ENCODE measurements at places on chromosomes 3 and 15.

DNA sequence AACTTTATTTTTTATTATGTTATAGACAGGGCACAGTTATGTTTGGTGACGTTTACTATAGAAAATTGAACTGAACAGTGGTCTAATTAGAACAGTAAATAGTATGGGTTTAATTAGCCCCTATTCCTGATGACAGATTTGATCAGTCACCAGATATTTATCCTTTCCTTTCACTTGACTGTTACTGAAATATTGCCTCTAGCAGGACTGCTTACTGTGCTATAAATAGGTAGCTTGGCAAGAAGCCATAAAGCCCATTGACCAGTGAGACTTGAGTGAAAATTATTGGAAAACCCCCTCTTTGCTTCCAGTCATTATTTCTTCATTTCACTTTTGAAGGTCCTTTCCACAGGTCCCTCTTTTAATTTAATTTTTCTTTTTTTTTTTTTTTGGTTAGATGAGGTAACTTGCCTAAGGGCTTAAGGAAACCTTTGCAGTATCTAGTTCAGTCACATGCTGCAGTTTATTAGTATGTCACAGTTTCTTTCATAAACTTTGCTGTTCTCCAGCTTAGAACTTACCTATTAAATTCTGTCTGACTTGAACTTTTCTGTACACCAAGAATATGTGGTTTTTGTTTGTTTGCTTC is 115.6 kb downstream of the ADAMTSL3 start:
- DNase-seq = no peak

DNA sequence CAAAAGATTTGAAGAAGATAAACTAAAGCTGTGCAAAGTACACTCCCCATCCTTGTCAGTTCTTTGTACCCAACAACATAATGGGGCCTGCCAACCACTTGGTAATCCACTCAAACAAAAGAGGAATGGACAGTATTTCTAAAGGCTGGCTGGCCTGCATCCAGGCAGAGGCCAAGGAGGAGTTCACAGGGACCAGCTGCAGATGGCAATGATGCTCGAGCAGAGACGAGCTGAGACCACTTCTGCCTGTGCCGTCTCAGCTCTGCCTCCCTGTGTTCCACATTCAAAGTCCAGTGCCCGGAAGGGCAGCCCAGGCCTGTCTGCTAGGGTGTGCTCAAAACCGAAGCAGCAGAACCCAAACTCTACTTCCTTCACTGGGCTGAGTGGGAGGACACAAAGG is 14.3 kb downstream of the CXCR6 start:
- DNase-seq = no peak

- no peak for DNase-seq
Measured at GRCh38 chr3:142053244-142053643, 96.1 kb downstream of the TFDP2 start.

DNA sequence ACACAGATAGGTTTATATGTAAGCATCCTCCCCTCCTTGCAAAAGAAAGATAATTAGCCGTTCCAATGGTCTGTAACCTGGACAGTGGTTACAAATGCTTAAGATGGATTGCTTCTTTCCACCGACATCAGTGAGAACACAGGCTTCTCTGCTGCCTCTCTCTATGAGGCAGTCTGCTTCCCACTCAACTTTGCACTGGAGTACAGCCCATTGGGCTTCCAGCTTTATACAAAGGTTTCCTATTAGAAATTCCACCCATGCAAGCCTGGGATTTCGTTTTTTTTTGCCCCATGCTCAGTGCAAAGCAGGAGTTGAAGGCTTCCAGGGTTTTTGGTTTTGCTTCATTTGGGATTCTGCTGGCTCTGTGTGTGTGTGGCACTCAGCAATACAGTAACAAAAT is 47.3 kb upstream of the C3orf22 start:
- DNase-seq = no peak

DNA sequence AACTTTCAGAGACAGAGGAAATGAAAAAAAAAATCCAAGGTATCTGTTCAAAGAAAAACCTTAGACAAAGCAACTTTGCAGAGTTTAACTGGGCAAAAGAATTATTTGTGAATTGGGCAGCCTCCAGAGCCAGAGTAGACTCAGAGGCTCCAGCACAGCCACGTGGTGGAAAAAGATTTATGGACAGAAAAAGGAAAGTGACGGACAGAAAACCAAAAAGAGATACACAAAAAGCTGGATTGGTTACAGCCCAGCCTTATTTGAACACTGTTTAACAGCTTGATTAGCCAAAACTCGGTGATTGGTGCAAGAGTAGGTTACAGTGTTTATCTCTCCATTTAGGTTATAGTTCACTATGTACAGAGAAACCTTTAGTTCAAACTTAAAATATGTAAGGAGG is 23.7 kb upstream of the GPD1L start:
- DNase-seq = no peak

DNA sequence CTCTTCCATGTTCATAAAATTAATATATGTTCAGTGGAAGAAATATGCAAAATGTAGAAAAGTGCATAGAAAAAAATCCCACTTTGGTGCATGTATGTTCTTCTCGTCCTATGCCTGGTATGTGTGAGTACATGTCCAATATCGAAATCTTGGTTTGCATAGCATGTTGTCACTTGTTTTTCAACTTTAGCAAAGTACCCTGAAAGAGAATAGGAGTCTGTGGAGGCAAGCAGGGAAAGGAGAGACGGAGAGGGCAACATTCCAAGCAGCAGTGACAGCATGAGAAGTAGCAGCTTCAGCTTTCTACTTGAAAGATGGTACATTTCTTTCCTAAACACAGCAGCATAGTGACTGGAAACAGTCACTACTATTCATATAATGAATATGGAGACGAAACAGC is 56.8 kb upstream of the CACNA2D3 start:
- DNase-seq = no peak

DNA sequence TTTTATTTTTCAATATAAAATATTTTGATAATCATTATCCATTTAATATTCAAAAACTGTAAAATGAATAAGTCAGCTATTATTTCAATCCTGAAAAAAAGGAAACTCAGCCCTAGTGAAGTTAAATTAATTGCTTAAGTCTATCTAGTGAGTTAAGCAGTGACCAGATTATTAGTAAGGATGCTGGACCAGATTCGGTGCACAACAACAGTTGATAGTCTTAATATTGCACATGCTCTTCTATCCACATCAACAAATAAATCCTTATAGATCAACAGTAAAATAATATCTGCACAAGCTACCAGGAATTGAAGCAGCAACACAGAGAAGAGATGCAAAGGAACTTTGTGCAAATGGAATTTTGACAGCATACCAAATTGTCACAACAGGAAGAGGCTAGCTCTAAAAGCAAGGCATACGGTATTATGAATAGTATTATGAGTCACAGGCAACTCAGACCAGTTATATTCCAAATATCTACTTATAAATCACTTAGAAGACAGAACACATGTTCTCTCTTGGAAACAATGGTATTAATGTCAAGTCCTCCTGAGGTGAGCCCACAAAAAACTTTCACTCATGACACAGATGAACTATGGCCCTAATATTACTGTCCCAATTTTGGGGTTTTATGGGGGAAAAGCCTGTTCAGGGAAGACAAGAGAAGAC is 24.9 kb downstream of the VPS13C start:
- no peak for DNase-seq

DNA sequence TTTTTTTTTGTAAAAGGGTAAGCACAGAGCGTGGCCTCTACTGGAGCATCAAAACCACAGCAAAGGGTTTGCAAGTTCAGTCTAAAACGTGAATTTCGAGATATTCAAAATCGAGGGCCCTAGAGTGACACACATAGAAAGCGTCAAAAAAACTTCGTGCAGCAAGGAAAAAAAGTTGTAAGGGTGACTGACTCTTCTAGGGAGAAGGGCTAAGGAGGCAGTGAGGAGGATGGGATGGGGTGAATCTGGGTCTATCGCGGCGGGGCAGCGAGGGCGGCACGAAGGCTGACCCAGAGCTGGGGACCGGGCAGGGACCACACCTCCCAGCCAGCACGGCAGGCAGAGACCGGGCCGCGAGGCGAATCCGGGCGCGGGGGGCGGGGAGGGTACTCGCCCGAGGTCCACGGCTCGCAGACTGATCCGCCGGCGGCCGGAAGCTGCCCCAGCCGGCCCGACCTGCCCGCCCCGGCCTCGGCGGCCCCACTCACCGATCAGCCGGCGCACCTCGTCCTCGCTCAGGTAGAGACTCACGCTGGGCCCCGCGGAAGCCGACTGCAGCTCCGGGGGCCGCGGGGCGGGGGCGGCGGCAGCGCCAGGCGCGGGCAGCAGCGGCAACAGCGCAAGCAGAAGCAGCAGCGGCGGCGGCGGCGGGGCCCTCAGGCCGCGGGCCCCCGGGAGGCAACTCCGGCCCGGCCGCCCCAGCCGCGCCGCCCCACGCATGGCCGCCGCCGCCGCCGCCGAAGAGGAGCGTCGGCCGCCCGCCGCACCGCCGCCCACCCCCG is 533 bp downstream of the RYK start:
- DNase-seq = no peak

DNA sequence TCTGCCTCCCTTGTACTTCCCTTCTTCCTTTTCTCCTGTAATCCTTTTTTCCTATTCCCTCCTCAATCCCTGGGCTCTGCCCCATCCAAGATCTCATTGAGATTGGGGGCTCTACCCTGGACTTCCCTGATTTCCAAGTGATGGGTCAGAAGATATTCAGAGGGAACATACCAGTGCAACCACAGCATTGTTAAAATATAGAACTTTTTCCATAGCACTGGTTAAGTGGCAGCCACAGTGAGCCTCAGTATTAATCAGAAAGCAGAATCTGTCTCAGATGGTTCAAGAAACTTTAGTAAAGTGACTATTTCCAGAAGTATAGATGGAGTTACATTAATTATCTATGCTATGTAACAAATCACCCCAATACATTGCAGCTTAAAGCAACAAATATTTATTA is 18.7 kb upstream of the SCN10A start:
- DNase-seq = no peak

DNA sequence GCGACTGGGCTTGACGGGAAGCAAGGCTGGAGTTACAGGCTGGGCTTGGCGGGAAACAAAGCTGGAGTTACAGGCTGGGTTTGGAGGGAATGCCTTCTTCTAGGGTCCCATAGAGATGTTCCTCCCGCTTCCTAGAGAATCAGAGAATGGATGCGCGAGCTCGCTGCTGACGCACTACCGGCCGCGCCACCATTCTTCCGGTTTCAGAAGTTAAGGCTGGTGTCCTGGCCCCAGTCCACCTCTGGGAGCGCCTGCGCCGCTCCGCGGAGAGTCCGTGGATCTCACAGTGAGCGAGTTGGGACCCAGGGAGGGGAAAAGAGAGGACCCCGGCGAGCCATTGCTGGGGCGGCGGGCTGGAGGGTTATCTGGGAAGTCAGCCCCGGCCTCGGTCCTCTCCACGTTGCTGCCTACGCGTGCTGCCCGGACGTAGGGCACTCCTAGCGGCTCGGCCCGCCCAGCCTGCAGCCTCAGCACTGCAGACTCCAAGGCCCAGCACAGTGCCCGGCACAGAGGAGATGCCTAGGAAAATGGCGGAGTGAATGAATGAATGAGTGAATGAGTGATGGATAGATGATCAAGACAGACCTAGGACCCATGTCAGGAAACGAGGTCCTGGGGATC is at the start of gene ZNF502:
TSS of gene ZNF502 (plus strand) at position 206 of the 621 bp plus-strand sequence. CDS start 7,602 bp downstream, outside the sequence.
- no peak for DNase-seq

DNA sequence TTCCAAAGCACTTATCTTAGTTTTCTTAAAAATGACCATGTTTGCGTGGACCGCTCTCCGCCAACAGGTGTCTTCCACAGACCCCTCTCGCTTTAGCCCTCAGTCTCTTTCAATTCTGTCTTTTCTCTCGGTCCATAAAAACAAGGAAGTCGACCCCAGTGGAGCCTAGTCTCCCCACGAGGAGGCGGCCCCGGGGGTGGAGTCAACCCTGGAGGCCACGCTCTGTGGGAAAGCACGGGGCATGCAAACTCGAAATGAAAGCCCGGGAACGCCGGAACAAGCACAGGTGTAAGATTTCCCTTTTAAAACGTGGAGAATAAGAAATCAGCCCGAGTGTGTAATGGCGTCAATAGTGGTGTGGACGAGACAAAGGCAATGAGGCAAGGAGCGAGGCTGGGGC is 49.1 kb downstream of the EBLN2 start:
- DNase-seq = no peak

DNA sequence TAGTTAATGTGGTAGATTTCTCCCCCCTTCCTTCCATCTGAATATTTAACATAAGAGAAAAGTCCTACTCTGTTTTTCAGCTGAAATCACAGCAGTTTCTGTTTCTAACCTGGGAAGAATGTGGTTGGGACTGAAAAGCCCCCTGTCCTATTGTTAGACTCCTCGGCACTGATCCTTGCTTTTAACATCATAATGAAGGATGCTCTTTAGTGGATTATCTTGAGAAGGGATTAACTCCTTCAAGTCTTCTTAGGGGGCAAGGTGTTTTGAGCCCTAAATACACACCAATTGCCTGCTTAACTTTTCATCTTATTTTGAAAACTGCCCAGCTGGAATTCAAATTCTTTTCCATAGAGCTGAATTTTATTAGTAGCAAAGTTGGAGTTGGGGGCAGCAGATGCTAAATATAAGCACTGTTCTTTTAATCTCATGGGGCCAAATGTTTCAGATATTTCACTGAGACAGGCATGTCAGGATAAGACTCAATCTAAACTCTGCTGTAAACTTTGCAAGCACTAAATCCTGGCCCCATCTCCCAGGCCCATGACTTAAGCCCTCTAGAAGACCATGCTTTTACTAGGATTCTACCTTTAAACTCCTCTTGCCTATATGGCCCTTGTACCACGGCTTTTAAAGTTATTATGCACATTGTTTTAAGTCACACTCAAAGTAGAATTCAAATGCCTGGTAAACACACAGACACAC is 243.2 kb upstream of the NR2F2 start:
- DNase-seq = no peak

GRCh38 chr3:106985721-106986120 is 391.5 kb upstream of the CCDC54 start:
- no peak for DNase-seq

GRCh38 chr3:97952872-97953271 is 19.4 kb downstream of the RIOX2 start:
- no peak for DNase-seq

DNA sequence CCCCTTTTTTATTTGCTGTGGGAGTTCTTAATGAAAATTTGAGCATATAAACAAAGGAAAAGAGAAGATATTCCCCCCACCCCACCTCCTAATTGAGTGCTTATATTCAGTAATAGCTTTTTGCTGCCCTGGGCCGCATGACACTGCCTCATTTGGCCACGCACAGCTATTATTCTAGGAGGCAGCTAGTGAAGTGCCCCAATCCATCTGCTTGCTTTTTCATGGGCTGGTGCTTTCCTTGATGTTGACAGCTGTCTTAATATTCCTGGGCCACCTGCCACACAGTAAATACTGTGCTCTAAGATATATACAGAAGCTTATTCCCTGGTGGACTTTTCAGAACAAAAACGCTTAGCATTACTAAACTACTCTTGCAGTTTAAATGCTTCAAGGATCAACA is 3.8 kb upstream of the CRYBG3 start:
- DNase-seq = no peak

GRCh38 chr3:125231895-125232294 is 19.3 kb upstream of the SLC12A8 start:
- DNase-seq = no peak

Measured in GF-D8 (cell line).